CD4-positive, alpha-beta memory T cell (primary cell): ENCODE measurements at places on chromosomes 3 and 15.

- peak; percentile 37 for DNase-seq
Observed at GRCh38 chr15:98881526-98882520, 125.8 kb downstream of the PGPEP1L start.

DNA sequence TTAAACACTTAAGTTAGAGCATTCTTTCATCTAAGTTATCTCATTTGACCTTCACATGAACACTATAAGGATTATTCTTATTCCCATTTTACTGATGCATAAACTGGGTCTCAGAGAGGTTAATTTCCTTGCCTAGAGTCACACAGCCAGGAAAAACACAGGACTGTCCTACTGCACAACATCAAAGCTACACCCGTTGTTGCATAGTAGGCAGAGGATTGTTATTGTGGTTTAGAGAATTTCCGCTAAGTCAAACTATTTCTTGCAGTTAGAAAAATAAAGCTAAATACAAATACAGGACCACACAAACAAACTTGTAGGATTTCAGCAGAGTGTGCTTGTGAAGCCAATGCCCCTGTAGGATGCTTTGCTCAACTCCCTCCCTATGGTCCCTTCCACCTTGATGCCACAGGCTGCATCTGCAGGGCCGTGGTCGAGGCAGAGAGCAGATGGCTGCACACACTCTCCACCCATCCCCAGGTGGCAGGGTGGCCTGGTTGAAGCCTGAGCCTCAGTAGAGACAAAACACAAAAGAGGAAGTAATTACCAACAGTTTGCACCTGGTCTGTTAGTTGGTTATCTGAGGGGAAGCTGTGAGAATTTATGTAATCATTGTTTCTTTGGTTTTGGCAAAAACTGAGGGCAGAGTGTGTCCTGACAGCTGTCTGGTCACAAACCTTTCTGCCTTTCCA, 41.1 kb upstream of the SKOR1 start:
- peak; percentile 29 for DNase-seq

- DNase-seq = no peak
Observed at GRCh38 chr15:25249236-25250010, 189.4 kb downstream of the UBE3A start.

DNA sequence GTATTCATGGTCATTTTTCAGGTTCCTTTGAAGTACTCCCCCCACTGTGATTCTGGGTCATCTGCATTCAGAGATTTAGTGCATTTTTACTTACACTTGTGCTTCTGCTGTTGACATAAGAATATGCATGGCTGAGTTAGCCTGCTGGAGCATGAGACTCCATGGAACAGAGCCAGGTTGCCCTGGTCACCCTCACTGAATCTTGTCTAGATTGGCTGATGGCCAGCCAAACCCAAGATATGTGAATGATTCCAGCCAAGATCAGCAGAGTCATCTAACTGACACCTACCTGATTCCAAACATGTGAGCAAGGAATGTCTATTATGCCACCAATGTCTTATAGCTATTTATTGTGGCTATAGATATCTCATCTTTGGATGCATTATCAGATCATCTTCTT, 25.1 kb downstream of the DTWD1 start:
- no peak for DNase-seq

- no peak for DNase-seq
Observed at GRCh38 chr15:87123676-87124382, 1044.2 kb downstream of the AGBL1 start.

DNA sequence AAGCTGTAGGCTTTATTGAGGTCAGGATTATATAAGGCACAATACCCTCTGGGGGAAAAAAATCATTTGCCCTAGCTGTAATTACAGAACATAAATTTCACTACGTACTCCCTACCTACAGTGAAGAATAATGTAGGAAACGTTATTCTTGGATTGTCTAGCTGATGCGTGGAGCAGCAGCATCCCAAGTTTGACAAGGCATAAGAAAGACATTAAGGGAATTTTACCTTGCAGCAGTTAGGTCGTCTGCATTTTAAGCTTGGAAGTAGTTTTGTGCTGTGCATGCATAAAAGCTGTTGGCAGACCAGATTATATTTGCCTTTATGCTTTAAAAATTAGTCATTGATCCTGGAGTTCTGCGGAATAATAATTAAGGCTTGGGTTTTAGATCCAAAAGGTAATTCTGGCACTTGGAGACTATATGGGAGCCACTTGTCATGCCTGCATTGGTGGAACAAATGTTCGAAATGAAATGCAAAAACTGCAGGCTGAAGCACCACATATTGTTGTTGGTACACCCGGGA, 2.2 kb downstream of the EIF4A2 start:
- DNase-seq = no peak

GRCh38 chr3:160376681-160377080, 22.3 kb downstream of the IFT80 start:
- DNase-seq = no peak

- DNase-seq = no peak
Observed at GRCh38 chr15:39300451-39301153, 280.3 kb upstream of the THBS1 start.

DNA sequence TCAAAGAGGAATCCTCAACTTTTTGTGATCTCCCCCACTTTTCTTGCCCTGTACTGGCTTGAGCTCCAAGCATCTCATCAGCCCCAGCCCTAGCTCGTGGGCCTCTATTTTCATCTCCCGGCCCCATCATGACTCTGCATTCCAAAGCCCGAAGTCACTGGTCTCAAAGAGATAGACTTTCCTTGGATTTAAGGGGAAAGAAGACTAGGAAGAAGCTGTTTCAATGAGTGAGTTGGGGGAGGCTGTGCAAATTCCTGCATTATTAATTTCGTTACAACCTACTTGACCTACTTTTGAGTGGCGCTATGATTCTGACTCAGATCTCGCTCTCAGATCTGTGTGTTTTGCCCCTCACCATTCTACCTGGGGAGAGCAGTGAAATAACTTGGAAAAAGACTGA, 266.6 kb upstream of the TBL1XR1 start:
- no peak for DNase-seq

DNA sequence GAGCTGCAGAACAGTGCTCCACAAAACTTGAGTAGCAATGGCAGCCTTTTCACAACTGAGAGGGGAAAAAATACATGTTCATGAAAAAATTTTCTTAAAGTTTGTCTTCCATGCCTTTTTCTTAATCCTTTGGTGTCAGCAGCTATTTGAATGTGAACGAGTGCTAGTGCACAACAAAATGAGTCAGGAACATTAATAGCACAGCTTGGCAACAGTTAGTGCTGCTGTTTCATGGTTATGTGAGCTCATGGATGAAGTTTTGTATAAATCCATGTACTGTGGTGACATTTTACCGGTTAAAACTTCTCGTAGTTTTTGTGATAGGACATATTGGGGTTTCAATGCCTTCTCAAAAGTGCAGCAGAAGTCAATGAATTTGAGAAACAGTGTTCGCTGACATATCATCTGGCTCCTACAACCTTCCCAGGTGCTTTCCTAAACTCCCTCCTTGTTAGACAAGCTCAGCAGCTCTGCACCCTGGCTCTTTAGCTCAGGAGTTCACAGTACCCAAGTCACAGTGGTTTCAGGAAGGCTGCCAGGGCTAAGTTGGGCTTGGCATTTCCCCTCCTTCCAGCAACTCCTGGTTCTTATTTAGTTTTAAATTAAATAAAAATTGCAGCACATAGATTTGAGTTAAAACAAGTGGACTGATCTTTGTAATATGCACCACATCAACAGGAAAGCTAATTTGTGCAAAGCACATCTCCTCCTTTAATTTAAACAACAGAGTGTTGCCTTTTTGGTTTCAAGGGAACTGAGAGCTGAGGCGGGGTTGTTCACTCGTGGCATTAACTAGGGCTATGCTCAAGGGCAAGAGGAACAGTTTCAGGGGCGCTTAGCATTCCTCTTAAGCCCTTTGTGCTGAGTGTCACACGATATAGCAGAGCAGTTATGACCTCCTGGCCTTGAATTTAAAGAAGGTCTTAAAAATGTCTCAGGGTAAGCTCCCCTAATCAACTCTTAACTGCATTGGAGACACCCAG, 362.8 kb downstream of the CHST2 start:
- no peak for DNase-seq

- no peak for DNase-seq
Observed at GRCh38 chr3:40713795-40714194, 189.0 kb downstream of the ZNF621 start.

- no peak for DNase-seq
Observed at GRCh38 chr15:40909662-40910630, 15.7 kb downstream of the VPS18 start.

DNA sequence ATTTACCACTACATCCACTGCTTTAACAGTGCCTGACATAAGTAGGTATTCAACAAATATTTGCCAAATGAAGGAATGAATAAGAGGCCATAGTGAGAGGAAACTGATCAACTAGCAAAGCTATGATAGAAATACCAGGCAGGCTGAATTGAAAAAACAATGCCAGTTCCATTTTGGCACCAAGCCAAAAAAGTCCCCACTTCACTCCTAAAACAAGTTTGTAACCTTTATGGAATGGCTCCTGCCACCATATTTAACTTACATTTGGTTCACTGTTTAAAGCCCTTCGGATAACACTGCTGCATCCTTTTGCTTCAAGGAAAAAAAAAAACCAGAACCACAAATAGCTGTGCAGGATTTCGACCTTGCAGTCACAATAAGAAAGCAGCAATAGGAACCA, 166.1 kb downstream of the FRMD5 start:
- no peak for DNase-seq

DNA sequence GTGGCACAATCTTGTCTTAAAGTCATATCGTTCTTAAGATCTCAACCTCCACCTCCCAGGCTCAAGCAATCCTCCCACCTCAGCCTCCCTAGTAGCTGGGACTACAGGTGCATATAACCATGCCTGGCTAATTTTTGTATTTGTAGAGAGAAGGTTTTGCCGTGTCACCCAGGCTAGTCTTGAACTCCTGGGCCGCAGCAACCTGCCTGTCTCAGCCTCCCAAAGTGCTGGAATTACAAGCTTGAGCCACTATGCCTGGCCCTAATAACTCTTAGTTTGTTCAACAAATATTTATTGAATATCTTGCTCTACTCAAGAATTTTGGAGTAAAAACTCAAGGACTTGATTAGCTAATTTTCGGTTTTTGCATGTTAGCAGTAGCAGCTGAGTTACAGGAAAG, 19.4 kb upstream of the EDEM1 start:
- DNase-seq = no peak

DNA sequence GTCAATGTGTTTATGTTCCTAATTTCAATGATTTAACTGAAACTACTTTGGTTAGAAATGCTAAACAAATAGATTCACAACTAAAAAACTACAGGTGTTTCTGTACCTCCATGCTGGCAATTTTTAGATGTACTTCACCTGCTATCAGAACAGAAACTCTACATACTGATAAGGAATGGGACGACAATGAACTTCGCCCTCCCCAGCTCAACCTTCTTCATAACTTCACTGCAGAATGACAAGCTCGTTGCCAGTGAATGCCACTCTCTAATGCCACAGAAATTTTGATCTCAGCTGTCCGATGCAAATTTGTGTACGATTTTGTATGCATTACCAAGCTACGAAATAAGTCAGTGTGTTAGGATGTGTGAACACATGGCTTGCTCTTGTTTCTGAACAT, 133.4 kb downstream of the FOXP1 start:
- no peak for DNase-seq

- DNase-seq = no peak
Observed at GRCh38 chr3:112685956-112686799, 45.2 kb upstream of the CCDC80 start.

GRCh38 chr3:74614107-74614967, at the start of gene CNTN3:
Gene CNTN3, minus strand, starts transcription at chr3:74614659. Its CDS starts 93,547 bp downstream, at chr3:74521112.
- DNase-seq = no peak
